ENCODE measurements at places on chromosomes 7 and 10.

- no peak for DNase-seq
These were observed 81.1 kb upstream of the SAMD8 start for GRCh38 chr10:75030371-75030770.

DNA sequence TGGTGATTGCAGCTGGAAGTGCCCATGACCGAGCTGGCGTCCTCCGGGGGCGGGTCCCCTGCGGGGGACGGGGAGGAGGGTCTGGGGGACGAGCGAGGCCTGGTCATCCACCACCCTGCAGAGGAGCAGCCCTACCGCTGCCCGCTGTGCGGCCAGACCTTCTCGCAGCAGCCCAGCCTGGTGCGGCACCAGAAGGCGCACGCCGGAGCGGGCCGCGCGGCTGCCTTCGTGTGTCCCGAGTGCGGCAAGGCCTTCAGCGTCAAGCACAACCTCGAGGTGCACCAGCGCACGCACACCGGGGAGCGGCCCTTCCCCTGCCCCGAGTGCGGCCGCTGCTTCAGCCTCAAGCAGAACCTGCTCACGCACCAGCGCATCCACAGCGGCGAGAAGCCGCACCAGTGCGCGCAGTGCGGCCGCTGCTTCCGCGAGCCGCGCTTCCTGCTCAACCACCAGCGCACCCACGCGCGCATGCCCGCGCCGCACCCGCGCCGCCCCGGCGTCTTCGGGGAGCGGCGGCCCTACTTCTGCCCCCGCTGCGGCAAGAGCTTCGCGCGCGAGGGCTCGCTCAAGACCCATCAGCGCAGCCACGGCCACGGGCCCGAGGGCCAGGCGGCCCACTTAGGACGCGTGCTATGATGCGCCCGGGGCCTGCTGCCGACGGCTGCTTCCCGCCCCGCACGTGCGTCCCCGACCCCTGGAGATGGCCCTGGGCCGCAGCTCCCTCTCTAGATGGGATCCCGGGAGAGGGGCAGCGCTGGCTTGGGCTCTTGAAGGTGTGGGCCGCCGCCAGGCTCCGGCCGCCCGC lies 28.7 kb downstream of the ZNF775 start:
- DNase-seq, result no peak

GRCh38 chr10:43785252-43785651 lies 136.6 kb upstream of the ZNF32 start:
- no peak for DNase-seq

GRCh38 chr7:151819866-151820265 lies 57.0 kb downstream of the PRKAG2 start:
- no peak for DNase-seq

DNA sequence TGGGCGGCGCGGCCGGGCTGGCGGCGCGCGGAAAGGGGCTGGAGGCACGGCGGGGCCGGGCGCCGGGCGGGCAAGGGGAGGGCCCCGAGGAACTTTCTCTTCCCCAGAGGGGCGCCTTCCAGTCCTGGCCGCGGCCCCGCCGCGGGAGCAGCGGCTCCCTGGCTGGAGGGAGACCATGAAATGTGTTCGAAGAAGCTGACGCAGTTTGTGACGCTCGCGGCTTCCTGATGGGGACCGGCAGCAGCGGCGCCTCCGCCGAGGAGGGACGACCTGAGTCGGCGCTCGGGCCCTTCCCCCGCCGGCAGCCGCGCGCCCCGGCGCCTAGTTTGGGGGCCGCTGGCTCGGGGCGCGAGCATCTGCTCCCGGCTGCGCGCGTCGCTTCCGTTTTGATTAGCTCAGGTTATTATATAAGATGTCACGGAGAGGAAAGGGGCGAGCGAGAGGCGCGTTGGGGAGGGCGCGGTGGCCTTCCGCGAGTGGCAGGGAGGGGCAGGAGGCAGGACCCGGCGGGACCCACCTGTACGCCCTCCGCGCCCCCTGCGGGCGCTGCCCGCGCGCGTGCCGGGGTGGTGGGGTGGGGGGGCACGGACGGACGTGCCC lies 57.1 kb upstream of the PCGF5 start:
- peak; percentile 36 for DNase-seq

DNA sequence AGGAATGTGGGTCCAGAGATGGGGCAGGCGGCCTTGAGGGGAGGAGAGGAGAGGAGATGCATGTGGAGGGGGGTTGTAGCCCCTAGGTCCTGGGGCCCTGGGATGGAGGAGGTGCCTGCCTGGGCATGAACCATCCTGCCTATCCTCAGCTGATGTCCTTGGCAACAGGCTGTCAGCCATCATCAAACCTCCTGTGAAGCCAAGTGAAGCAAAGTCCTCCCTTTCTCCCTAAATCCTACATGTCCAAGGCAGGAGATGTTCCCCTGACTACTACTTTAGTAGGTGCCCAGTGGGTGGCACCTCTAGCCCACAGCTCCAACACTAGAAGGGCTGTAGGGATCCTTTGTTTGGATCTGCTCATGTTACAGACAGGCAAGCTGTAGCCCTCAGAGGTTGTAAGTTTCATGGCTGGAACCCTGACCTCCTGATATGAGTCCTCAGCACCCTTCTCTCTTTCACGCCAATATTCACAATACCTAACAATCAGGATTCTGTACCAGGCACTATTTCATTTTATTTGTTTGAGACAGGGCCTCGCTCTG lies 66.6 kb upstream of the SYPL1 start:
- DNase-seq, result peak; percentile 70

GRCh38 chr10:68086910-68087684 lies 12.0 kb upstream of the HERC4 start:
- peak; percentile 80 for DNase-seq

DNA sequence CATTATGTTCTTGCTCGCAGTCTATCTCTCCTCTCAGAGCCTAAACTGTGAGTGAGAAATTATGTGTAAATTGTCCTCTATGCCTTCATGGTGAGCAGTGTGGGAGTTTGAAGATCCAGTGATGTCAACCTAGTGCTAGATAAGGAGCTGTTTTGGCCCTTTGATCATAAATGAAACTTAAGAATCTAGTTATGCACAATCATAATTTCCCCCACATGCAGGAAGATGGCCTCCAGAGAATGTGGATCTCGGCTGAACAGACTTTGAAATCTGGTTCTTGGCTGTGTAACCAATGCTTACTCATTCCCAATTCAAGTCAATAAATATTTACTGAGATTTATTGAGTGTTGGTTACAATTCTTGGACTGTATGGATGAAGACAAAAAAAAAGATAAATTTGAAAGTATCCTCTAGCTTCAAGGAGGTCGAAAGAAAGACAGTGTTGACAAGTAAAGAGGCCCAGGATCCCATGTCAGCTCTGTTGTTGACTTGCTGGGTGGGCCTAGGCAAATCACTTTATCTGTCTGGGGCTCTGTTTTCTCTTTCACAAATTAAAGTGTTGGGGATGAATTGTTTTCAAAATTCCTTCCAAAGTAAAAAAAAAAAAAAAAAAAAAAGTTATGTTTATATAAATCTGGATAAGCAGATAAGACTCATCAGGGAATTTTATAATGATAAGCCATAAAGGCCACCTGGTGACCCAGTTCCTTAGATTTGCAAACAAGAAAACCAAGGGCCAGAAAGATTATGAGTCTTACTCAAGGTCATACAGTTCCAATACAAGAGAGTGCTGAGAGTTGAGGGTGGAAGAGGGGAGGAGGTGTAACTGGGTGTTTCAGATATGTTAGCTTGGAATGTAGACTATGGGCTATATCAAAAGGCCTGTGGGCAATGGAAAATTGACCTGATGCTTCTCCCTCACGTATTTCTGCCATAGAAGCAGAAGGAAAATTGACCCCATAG lies 969.9 kb downstream of the KCNMA1 start:
- DNase-seq, result no peak

GRCh38 chr7:94374721-94375566 lies 19.8 kb upstream of the COL1A2 start:
- peak; percentile 22 for DNase-seq

GRCh38 chr7:43625453-43625852 lies 42.5 kb downstream of the STK17A start:
- no peak for DNase-seq

All from NCI-H460 (cell line).